Activated T-cell treated with anti-CD3 and anti-CD28 coated beads, Interleukin-2, amount 50 U/mL, for 24 hours (primary cell): ENCODE measurements at places on chromosomes 2 and 18.

DNA sequence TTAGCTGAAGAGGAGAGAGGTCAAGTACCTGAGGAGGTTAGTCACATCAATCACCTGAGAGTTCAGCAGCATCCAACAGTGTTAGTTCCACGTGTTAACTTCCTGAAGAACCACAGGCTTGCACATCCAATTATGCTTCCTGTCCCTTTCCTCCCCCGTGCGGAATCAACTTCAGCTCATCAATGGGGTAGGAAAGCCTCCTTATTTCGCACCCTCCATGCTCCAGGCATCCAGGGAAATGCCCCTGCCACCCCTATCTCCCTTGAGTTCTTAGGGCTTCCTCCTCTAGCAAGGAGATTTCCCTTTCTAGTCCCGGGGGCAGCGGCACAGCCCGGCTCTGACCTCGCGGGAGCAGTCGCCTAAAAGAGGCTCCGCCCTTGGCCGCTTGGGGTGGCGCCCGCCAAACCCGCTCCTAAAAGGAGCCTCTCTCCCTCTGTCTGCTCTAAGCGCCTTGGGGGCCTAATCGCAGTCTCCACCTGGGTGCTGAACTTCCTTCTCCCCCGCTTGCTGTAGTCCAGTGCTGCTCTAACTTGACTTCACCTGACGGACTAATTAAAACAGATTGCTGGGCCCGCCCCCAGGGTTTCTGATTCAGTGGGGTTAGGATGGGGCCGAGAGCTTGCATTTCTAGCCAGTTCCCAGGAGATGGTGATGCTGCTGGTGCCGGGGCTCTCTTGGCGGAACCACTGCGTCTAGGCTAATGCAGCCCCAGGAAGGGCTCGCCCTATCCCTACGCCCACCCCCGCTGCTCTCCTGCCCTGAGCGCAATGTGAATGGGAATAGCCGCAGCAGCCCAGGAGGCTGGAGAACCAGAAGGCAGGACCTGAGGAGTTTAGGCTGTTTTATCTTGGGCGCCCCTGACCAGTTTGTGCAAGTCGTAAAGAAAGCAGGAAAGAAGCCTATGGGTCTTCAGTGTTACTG, 3.4 kb upstream of the TET3 start:
- DNase-seq, result peak; percentile 65

- DNase-seq, result no peak
These were observed 122.0 kb downstream of the ZNF521 start for GRCh38 chr18:25229920-25230319.

GRCh38 chr18:56910237-56910636, 236.7 kb upstream of the BOD1L2 start:
- no peak for DNase-seq

- DNase-seq, result peak; percentile 99
These were observed at the start of gene CCNT2 for GRCh38 chr2:134918526-134919340. CCNT2 (plus strand) TSS chr2:134918822; CDS start chr2:134918855, 33 bp downstream.

- DNase-seq, result peak; percentile 40
These were observed 52.8 kb upstream of the PMAIP1 start for GRCh38 chr18:59846814-59847490.

- no peak for DNase-seq
These were observed 213.9 kb downstream of the ANAPC1 start for GRCh38 chr2:111669928-111670695.

DNA sequence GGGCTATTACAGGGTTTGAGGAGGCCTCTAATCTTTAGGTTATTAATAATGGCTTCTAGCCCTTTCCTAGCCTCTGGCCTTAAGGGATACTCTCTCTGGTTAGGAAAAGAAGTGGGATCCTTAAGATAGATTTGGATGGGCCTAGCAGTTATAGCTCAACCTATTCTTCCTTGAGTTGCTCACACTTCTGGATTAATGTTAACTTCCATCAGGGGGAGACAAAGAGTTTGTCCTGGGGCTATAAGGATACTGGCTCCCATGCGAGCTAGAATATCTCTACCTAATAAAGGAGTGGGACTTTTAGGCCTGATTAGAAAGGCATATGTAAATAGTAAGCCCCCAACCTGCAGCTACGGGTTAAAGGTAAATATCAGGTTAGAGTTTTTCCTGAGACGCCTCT, 14.3 kb upstream of the PTH2R start:
- DNase-seq, result no peak

DNA sequence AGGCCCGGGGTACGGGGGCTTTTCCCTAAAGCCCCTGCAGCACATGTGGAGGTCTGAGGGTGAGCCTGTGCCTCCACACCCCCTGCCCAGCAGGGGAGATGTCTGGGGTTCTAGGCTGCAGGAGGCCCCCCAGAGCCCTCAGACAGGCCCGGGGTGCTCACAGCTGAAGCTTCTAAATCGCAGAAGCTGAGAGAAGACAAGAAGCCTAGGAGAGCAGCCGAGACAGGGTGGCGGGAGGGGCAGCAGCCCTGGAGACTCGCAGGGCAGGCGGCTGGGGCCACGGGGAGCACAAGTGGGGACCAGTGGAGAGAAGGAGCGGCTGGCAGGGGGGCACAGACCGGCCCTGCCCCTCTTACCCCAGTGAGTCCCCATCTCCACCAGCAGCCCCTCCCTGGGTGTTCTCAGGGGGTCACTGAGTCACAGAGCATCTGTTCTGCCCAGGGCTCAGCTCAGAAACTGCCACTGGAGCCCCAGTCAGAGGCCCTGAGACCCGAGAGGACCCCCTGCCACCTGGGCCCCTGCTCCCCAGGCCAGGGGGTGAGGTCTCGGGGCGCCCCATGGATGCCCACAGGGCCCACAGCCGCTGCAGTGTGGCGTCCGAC, 26.1 kb downstream of the GPC1 start:
- no peak for DNase-seq

DNA sequence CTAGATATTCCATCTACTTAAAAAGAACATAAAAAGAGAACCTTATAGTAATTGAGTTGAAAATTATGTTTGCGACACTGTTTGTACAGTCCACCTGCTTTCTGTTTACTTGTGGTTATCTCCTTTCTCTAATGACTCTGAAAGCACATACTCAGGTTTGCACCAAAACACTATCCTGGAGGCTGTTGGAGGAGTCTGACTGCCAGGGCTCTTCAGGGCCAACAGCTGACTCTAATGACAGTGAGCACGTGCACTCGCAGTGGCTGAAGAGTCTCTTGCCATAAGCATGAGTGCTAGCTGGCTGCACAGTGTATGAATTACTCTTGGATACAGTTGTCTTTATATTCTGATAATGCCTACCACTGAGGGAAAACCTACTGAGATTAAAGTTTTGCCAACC, 16.7 kb upstream of the GLS start:
- no peak for DNase-seq

GRCh38 chr2:66897181-66897580, 462.3 kb downstream of the MEIS1 start:
- DNase-seq, result no peak

DNA sequence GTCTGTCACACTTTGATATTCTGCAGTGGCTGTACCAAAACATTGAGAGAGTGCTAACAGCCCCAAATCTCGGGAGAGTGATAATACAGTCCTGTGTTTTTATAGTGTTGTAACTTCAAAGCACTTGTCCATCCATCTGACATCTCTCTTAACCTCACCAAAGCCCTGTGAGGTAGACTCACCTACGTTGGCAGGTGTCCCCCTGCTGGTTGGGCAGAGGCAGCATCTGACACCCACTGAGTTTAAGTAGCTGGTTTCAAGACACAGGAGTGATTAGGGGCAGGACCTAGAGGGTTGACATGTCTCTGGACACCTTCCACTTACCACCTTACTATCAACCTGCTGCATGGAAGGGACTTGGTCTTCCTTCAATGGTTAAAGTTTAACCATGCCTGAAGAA, 22.9 kb downstream of the COLEC12 start:
- DNase-seq, result no peak

GRCh38 chr2:59968441-59968840, 585.0 kb downstream of the BCL11A start:
- no peak for DNase-seq

DNA sequence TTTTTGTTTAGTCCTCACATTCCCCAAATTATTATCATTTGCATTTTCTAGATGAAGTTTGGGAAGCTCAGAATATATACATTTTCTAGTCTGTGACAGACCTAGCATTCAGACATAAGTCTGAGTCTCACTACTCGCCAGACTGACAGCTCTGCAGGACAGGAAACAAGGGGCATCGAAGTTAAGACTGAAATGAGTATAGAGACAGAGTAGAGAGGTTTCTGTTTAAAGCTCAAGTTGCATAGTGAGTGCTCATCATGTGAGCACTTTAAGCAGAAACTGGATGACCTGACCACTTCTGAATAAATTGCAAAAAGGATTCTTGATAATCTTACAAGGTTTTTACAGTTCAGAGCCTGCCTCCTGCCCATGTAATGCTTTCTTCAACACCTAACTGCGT, 1.1 kb downstream of the HADHB start:
- DNase-seq, result no peak

DNA sequence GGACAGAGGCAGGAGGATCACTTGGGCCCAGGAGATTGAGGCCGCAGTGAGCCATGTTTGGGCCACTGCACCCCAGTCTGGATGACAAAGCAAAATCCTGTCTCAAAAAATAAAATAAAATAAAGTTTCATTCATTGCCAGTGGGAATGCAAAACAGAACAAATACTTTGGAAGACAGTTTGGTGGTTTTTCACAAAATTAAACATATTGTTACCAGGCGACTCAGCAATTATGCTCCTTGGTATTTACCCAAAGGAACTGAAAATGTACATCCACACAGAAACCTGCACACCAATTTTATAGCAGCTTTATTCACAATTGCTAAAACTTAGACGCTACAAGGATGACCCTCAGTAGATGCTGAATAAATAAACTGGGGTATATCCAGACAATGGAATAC, 35.8 kb downstream of the FOSL2 start:
- no peak for DNase-seq

- no peak for DNase-seq
These were observed 59.9 kb upstream of the PEX13 start for GRCh38 chr2:60957643-60958042.

DNA sequence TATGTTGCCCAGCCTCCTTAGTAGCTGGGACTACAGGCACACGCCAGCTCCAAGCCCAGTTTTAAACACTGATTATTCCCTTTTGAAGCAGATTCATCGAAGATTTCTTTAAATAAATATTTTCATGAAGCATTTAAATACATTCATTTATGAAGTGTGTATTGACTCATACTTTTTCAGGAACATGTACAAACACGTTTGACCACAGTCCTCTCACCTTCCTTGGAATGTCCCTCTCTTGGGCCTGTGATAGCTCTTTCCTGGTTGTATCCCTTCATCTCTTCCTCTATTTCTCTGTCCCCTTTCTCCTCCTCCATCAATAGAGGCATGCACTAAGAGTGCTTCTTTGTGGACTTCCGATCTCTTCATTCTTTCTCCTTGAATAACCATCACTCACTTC, 2.5 kb downstream of the PSTPIP2 start:
- no peak for DNase-seq

GRCh38 chr2:102510791-102511575, 38.0 kb downstream of the SLC9A4 start:
- no peak for DNase-seq

- peak; percentile 42 for DNase-seq
These were observed 5.9 kb downstream of the GYPC start for GRCh38 chr2:126661702-126662500.

GRCh38 chr2:236369661-236370062, 105.5 kb upstream of the ASB18 start:
- no peak for DNase-seq

DNA sequence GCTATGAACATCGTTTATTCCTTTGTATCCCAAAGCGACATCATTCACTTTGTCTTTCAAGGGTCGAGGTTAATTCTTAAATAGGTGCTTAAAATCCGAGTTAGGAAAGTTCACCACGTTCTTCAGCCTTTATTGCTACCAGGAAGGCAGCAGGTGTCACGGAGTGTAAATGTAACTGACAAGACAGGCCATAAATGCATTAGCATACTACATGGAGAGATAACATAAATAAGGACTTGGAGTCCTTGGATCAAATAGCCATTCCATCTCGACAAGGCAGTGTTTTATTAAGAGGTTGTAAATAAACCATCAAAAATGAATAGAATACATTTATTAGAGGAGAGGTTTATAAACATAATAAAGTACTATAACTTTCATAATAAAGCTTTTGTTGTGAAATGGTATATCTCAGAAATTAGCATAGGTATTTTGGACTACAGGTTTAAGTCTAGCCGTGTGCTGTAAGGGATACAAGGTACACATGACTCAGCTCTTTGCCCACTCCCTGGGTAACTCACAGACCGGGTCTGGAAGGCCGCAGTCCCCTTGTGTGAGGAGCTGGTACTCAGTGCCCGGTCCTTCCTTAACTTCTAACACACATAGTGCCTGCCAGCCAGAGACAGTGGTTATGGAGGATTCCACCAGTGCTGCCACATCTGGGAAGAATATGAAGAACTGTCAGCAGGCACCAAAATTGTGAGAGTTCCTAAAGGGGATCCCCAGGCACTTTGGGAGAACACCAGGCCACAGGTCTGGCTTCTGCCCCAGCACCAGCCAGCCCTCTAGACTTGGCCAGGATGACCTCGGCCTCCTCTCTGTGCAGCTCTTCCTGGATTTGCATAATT, 29.4 kb downstream of the CAPN13 start:
- DNase-seq, result no peak

- DNase-seq, result peak; percentile 37
These were observed 1.1 kb upstream of the TACR1 start for GRCh38 chr2:75200140-75201096.

GRCh38 chr2:42360493-42360889, 526 bp downstream of the COX7A2L start:
- no peak for DNase-seq

- DNase-seq, result no peak
These were observed 10.1 kb downstream of the TEX51 start for GRCh38 chr2:126908721-126909177.

DNA sequence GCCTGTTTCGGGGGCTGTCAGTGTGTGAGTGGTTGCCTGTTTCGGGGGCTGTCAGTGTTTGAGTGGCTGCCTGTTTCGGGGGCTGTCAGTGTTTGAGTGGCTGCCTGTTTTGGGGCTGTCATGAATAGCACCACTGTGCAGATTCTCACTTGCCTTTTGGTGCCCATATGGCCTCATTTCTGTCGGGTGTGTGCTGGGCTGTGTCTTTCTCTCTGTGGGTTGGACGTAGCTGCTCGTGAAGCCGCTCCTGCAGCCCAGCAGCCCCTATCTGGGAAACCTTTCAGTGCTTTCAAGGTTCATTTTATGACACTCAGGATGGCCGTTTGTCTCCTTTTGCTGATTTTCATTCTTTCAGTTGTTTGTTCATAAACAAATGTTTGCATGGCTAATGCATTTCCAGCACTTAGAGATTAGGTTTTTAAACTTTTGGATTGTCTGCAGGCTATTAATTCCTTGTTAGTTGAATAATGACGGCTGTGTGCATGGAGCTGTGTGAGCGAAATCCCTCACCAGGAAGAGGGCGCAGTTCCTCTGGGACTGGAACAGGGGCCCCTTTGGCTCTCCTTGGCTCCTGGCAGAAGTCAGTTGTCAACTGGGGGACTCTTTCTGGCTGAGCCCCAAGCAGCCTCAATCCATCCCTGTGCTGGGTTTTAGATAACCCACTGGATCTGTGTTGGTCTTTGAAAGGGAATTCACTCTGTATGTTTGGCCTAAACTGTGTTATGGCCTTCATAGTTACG, 10.8 kb downstream of the AGAP1 start:
- DNase-seq, result no peak

GRCh38 chr18:12779043-12779442, 76.2 kb downstream of the PSMG2 start:
- DNase-seq, result no peak
